ENCODE measurements at places on chromosomes 5 and 9.

GRCh38 chr9:113403646-113404045 is 2.6 kb upstream of the ALAD start:
- DNase-seq = no peak

DNA sequence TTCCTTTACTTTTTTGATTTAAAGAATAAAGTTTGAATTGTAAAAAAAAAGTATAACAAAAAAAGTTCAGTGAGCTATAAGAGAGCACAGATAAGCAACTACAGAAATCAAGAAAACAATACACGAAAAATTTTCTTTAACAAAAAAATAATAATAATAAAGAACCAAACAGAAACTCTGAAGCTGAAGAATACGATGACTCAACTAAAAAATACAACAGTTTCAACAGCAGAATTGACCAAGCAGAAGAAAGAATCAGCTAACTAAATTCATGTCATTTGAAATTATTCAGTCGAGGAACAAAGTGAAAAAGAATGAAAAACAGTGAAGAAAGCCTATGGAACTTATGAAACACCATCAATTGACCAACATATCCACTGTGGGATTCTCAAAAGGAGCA is 177.7 kb downstream of the NDUFS4 start:
- DNase-seq = no peak

DNA sequence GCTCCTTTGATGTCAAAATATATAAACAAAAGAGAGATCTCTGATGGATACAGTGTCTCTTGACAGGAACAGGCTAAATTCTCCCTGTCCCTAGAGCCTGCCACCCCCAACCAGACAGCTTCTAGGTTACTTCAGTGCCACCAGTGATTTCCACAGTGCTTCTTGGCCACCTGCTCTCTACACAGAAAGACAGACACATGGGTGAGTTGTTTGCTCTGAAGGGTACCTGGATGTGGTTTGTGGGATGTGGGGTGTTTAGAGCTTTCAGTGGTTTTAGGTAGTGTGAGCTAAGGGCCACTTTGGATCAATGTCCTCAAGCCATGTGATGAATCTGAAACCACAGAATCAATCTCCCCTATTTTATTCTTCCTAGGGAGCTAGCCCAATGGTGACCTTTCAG is 125.4 kb downstream of the ANKRD18B start:
- DNase-seq = no peak

DNA sequence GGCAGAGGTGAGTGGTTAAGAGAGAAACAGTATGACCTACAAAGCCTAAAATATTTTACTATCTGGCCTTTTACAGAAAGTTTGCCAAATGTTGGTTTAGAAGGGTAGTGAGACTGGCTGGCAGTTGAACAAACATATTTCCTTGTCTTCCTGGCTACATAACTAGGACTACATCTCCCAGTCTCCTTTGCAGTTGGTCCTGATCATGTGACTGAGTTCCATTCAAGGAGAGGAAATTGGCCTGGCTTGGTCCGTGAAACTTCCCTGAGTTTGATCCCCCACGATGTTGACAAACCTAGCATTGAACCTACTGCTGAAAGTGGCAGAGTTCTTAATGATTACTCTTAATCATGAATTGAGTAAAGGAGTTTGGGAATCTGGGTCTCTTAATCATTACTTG is 280.8 kb downstream of the SLIT3 start:
- peak; percentile 72 for DNase-seq
